ENCODE measurements at places on chromosomes 12 and 14. TPM values are rescaled to one million over a fixed set of nuclear protein-coding genes. Genes with fewer than 3 reads are reported as not detected.
A peak's percentile ranks its signal among the peaks of the same experiment; 100 is the strongest.

Gene PLEKHH1
- 35.7 TPM for total RNA-seq

DNA sequence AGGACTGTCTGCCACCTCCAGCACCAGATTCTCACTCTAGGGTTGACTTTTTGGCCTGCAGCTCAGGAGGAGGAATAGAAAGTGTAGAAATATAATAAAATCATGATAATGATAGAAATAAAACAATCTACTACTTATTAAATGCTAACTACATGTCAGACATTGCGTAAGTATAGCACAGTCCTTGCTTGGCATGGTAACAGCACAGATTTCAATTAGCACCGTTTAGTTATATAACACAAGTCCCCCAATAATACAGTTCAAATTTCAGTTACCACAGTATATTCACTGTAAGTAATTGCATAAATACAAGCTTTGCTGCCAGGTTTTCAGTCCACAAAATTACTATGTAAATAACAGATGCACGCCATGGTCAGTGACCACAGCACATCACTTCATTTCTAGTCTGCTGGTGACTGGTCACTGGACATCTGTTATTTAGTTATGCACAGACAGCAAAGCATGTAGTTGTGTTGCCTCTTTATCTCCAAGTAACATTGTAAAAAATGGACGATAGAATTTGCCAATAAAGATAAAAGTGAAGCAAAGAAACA lies 6.5 kb upstream of the GLT8D2 start:
- no peak for DNase-seq
- peaks cover 55% of the 10 kb centered on the region for H3K27me3 ChIP-seq
- no peaks in the 10 kb centered on the region for H3K4me1 ChIP-seq

DNA sequence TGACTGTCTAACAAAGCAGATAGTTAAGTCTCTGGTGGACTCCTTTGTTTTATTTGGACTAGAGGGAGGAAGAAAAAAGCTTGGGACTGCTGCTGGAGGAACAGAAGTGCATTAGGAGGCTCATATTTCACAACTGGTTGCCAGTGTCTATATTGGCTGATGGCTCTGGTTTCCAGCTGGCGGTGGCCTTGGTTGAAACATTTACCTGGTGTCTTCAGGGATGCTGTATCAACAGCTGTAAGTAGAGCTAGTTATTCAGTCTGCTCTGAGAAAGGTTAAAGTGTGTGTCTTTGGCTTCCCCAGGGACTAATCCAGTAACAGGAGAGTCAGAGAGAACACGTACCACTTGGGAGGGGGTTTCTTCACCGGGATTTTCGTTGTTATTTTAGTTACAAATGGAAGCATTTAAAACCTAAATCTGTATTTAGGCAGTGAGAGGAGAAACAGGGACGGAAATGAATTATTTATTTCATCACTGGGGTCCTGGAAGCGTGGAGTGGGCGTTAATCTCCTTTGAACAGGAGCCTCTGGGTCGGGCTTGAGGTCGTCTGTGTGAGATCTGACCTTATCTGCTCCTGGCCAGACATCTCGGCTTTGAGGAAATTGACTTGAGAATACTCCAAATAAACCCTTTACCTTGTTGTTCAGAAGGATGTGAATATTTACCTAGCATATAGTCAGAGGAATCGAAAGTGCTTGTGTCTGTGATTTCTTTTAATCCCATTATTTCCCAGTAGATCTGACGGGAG lies 149.9 kb downstream of the NRXN3 start:
- H3K4me3 ChIP-seq, result no peak overlapping the region
- peaks cover 71% of the 10 kb centered on the region for H3K27me3 ChIP-seq
- H3K36me3 ChIP-seq, result no peaks in the 10 kb centered on the region
- peaks cover 24% of the 10 kb centered on the region for H3K4me1 ChIP-seq

DNA sequence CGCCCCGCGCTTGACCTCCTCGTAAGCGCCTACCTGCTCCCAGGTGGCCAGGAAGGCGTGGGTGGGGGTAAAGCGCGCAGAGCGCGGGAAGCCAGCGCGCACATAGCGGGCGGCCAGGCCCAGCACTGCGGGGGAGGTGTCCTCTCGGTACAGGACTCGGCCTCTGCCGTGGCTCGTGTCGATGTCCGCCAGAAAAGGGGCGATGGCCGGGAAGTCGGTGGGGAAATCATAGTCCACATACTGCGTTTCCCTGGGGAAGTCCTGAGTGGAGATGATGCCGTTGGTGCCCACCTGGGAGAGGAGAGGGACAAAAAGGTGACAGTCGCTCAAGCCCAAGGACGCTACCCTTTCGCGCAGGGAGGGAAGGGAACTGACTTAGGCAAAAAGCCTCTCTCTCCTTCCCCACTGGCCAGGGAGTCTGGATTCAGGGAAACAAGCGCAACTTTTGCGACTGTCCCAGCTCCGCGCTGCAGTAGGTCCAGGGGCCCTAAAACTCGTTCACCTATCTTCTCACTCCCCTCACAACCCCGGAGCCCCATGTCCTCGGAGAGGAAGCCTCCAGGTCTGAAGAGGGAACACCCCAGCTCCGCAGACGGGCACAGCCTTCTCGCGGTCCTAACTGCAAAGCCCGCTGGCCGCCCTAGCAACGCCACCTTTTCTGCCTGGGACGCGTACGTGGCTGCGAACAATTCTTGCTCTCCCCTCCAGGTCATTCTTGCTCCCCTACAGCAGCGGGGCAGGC lies 815 bp downstream of the NID2 start:
- H3K27me3 ChIP-seq, result peaks cover 49% of the 10 kb centered on the region
- DNase-seq, result peak; percentile 28
- H3K4me1 ChIP-seq, result peaks cover 19% of the 10 kb centered on the region

GRCh38 chr12:5487948-5488625 lies 56.2 kb downstream of the NTF3 start:
- no peaks in the 10 kb centered on the region for H3K27me3 ChIP-seq
- no peak for DNase-seq
- H3K36me3 ChIP-seq, result no peaks in the 10 kb centered on the region
- no peak overlapping the region for H3K4me3 ChIP-seq
- H3K27ac ChIP-seq, result peak overlapping the region; percentile 21
- H3K4me1 ChIP-seq, result peaks cover 3% of the 10 kb centered on the region

Gene PAPLN
- 2.7 TPM for total RNA-seq

GRCh38 chr12:74539765-74540526 lies 2.3 kb downstream of the ATXN7L3B start:
- H3K4me3 ChIP-seq, result peak overlapping the region; percentile 96
- no peak overlapping the region for H3K27ac ChIP-seq
- H3K27me3 ChIP-seq, result no peaks in the 10 kb centered on the region
- peaks cover 46% of the 10 kb centered on the region for H3K4me1 ChIP-seq
- peaks cover 44% of the 10 kb centered on the region for H3K36me3 ChIP-seq

Gene TOGARAM1
- 14.2 TPM for total RNA-seq

GRCh38 chr12:75550401-75551240 lies 39.2 kb upstream of the KRR1 start:
- H3K27ac ChIP-seq, result no peak overlapping the region
- H3K4me3 ChIP-seq, result no peak overlapping the region
- no peaks in the 10 kb centered on the region for H3K27me3 ChIP-seq
- H3K36me3 ChIP-seq, result no peaks in the 10 kb centered on the region

- H3K36me3 ChIP-seq, result no peaks in the 10 kb centered on the region
- no peak within 1 kb of the TSS for H3K27ac ChIP-seq
- DNase-seq, result no peak
- peaks cover 4% of the 10 kb centered on the region for H3K4me1 ChIP-seq
Observed at GRCh38 chr14:57493467-57494181, at the start of gene CCDC198. TSS of gene CCDC198 (minus strand) at chr14:57493857. CDS start at chr14:57493715, 142 bp downstream.

DNA sequence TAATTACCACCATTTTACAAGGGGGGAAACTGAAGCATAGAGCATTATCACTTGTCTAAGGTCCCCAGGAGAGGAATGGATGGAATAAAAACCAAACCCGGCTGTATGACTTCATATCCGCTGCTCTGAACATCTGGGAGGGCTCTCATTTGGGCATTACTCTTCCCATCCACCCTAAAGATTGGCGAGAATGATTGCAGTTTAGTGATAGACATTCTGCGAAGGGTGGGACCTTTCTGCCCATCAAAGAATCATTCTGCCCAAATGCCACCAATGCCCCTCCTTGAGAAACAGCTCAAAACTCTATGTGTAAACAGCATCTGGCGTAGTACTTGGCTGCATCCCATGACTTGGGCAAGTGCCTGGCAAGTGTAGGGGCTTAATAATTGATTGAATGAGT lies 11.6 kb downstream of the CHST11 start:
- H3K4me1 ChIP-seq, result peaks cover 12% of the 10 kb centered on the region
- no peak overlapping the region for H3K27ac ChIP-seq
- no peaks in the 10 kb centered on the region for H3K36me3 ChIP-seq
- DNase-seq, result no peak
- no peak overlapping the region for H3K4me3 ChIP-seq
- peaks cover 55% of the 10 kb centered on the region for H3K27me3 ChIP-seq

Gene TGFB3
- total RNA-seq, result 5.5 TPM

DNA sequence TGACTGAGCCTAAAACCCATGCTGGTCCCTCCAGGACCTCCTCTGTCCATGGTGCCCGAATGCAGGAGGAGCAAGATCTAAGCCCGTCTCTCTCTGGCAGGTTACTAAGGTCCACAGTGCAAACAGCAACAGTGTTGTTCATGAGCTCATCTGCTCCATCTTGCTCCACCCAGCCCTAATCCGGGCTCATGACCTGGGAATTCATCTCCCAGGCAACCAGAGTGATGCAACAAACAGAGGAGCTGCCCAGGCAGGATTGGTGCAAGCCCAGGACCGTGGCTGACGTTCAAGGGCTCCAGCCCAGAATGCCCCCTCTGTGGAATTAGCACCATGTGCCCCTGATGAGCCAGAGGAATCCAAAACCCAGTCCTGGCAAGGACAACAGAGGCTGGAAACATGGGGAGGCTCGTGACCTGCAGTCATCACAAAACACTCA lies 29.9 kb downstream of the HSPB8 start:
- H3K4me3 ChIP-seq, result no peak overlapping the region
- H3K36me3 ChIP-seq, result no peaks in the 10 kb centered on the region
- H3K4me1 ChIP-seq, result peaks cover 11% of the 10 kb centered on the region
- H3K27ac ChIP-seq, result no peak overlapping the region
- DNase-seq, result no peak

Gene NAP1L1
- 1,116 TPM for total RNA-seq
